Stimulated activated CD8-positive, alpha-beta memory T cell treated with anti-CD3 and anti-CD28 coated beads, Interleukin-7, amount 100 ng/mL, for 4 hours (primary cell): ENCODE measurements at places on chromosomes 1 and 21.

- no peak for DNase-seq
Observed at GRCh38 chr1:198880818-198881597, 242.2 kb downstream of the PTPRC start.

DNA sequence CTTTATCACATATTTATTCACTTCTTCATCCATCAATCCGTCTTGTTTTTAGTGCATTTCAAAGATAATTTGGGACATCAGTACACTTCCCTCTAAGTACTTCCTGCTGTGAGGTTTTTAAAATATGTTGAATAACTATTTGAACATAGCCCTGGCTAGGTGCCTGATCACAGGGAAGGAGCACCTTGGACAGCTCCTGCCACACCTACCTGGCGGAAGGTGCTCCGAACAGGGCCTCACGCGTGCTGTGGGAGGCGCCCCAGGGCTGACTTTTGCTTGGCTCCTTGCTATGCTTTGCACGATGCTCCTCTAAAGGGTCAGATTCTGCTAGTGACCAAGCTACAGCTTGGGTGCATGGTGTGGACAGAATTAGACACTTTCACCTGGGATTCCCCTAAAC, 4.9 kb upstream of the ATXN7L2 start:
- no peak for DNase-seq

- no peak for DNase-seq
Observed at GRCh38 chr1:84347271-84347931, 45.9 kb downstream of the SAMD13 start.

DNA sequence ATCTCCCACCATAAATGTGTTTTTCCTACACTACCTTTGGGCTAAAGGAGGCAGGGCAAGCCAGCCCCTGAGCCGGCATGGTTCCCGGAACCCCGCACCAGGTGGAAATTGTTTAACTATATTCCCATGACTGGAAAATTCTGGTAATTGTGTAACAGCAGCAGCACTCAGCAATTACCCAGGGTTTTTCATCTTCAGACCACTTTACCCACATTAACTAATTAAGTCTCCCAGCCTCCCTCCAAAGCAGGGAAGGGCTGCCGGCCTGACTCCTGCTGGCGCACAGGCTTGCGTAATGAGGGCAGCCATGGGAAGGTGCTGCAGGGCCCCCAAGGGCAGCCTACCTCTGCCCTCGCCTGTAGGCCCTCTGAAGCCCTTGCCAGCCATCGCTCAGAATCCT, 140.7 kb upstream of the VAMP3 start:
- DNase-seq = no peak

DNA sequence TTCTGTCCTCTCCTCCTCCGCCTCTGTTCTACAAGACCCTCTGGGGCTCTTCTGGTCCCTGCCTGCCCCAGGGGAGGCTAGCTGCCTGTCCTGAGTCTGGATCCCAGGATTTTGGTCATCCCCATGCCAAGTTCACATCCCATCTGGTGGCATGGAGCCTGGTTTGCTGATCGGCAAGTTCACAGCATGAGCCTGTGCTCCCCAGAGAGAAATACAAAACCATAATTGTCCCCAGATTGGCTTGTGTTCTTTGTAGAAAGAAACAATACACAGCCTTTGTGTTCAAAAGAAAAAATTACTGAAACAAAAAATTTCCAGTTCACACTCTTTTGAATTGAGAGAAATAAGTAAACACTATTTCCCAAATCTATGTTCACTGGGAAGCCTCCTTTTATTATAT, 149.4 kb upstream of the ZC3H12A start:
- DNase-seq = no peak

- no peak for DNase-seq
Observed at GRCh38 chr1:212471286-212471685, 38.6 kb downstream of the NENF start.

DNA sequence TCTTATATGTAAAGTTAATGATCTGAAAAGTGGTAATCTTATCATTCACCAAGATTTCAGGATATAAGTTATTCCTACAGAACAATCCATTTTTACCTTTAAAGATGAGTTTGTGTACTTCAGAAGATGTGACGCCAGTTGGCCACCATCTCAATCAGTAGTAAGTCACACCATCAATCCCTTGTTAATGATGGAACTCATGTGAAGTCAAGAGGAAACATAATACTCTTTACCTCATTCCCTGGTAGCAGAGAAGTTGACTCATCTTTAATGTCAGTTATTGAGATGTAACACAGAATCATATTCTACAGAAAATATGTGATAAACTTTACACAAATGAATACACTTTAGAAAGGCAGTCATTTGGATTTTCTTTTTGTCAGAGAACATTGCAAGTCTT, 38.2 kb downstream of the MRPL39 start:
- DNase-seq = no peak

- no peak for DNase-seq
Observed at GRCh38 chr1:244064621-244065020, 13.5 kb downstream of the ZBTB18 start.

DNA sequence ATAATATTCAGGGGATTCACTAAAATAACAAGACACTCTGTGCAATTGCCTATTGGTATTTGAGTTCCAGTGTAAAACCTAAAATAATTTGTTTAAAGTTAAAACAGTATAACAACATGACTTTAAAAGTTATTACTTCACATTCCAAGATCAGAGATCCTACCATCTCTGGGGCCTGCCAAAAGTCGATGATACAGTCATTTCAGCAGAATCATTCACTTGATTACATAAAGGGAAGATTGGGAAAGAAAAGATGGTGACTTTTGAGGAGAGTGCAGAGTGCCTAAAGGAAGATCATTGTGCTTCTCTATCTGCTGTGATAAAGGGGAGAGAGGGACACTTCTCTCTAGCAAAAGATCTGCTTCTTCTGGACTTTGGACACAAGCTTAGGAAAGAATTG, 784.4 kb upstream of the ADGRL4 start:
- no peak for DNase-seq

- no peak for DNase-seq
Observed at GRCh38 chr21:32351428-32351827, 41.4 kb downstream of the URB1 start.

DNA sequence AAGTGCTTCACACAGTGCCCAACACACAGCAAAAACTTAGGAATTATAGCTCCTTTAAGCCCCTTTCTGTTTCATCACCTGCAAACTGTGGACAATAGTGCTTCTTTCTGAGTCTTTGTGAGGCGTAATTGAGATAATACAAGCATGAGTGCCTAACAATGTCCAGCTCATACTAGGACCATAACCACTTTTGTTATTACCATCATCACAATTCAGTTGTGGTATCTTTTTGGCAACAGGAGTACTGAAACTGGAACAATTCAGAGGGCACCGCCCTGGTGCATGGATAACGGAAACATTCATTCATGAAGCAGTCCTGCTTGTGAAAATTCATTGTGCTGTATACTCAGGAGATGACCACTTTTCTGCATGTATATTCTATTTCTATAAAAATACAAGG, 18.2 kb downstream of the DNAJC11 start:
- DNase-seq = no peak

- no peak for DNase-seq
Observed at GRCh38 chr1:25079048-25079447, 149.0 kb upstream of the RUNX3 start.

GRCh38 chr1:55781003-55781402, 565.8 kb upstream of the USP24 start:
- no peak for DNase-seq

DNA sequence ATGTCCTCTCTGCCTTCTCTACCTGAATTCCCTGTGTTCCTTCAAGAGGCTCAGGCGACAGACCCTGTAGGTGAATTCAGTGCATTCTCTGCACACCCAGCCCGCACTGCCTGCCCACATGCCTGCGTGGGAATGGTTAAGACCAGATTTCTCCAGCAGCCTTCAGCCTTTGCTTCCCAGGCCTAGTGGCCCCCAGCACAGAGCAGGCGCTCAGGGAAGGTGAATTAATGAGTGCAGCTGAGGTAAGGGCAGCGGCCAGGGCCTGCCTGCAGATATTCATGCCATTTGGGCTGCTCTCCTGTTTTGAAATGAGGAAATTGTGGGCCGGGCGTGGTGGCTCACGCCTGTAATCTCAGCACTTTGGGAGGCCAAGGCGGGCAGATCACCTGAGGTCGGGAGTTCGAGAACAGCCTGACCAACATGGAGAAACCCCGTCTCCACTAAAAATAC, 45.5 kb downstream of the IER5 start:
- no peak for DNase-seq

DNA sequence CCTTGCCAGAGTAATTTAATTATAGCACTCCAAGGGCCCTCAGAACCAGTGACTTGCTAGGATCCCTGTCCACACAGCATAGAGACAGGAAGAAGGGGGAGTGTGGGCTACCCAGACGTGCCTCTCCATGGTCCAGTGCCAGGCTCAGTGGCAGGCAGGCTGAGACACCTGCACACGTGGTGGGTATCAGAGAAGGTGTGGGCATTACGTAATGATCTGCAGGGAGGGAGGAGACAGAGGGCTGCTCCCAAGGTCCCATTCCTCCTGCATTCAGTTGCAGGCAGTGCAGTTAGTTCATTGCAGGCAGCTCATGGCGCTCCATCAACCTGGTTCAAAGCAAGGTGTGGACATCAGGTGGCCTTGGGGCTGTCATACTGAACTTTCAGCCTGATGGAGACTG, 49.9 kb downstream of the C8B start:
- DNase-seq = no peak

- no peak for DNase-seq
Observed at GRCh38 chr1:76292418-76293184, 218.1 kb downstream of the ST6GALNAC3 start.

DNA sequence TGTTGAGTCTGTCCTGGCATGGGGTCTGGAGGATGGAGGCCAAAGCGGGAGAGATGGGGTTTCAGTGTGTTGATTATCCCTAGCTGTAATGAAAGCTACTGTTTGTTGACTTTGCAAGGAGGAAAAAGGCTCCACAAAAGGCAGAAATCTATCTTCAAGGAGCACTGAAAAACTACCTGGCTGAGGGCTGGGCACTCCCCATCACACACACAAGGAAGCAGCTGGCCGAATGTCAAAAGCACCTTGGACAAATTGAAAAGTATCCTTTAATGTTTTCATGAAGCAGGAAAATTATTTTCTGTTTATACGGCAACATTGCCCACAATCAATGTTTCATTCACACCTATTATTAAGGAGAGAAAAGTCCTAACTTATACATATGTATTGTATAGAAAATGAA, 27.8 kb upstream of the PWP2 start:
- no peak for DNase-seq

DNA sequence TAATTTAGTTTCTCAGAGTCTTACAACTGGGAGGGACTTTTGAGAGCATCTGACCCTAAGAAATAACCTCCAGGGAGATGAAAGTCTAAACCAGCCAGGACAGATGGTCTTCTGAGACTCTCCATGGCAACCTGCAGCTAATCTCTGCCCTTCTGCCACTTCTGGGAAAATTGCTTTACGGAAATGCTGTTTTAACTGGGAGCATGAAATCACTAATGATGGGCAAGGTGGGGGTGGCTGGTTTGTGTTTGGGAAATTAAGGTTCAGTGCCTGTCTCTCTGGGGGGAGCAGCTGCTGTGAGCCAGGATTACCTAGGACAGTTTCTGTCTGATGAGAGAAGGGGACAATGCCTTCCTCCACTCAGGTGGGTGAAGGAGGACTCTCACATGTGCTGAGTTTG, 33.2 kb downstream of the ROR1 start:
- no peak for DNase-seq
